Hepatocyte (in vitro differentiated cells): ENCODE measurements at places on chromosomes 13 and 19. TPM values are rescaled to one million over a fixed set of nuclear protein-coding genes. Genes with fewer than 3 reads are reported as not detected.
A peak's percentile ranks its signal among the peaks of the same experiment; 100 is the strongest.

- peak; percentile 94 for DNase-seq
Measured at GRCh38 chr13:49110122-49110912, 109.8 kb upstream of the MLNR start.

GRCh38 chr19:49546825-49547565, 19.2 kb downstream of the RCN3 start:
- peak; percentile 95 for DNase-seq

GRCh38 chr19:3514930-3515329, 8.8 kb downstream of the FZR1 start:
- no peak for DNase-seq

DNA sequence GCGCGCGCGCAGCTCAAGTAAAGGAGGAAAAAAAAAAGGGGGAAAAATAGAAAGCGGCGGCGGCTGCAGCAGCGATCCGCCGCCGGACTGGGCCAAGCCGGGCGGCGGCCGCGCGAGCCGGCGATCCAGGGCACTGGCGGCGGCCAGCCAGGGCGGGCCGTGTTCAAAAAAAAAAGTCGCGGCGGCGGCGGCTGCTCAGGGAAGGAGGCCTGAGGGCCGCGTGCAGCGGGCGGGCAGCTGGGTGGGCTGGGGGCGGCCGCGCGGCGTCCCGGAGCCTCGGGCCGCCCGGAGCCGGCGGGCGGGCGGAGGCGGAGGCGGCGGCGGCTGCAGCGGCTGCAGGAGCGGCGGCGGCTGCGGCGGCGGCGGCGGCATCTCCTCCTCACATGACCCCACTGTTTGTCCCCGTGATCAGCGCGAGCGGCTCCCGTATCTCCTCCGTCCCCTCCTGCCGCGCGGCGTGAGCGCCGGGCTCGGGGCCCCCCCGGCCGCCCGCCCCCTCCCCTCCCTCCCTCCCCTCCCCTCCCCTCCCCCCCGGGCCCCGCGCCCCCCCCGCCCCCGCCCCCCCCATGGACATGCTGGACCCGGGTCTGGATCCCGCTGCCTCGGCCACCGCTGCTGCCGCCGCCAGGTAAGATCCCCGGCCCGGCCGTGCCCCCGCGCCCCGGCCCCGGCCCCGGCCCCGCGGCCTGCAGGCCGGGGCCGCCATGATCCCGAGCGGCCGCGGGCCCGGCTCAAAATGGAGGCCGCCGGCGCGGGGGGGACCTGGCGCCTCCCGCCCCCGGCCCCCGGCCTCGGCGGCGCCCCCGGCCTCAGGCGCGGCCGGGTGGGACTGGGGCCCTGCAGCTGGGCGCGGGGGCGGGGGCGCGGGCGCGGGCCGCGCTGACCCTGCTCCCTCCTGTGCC, at the start of gene USF2:
TSS of gene USF2 (plus strand) at position 427 of the 902 bp plus-strand sequence. CDS start at position 567, 140 bp downstream.
- peak; percentile 89 for DNase-seq

DNA sequence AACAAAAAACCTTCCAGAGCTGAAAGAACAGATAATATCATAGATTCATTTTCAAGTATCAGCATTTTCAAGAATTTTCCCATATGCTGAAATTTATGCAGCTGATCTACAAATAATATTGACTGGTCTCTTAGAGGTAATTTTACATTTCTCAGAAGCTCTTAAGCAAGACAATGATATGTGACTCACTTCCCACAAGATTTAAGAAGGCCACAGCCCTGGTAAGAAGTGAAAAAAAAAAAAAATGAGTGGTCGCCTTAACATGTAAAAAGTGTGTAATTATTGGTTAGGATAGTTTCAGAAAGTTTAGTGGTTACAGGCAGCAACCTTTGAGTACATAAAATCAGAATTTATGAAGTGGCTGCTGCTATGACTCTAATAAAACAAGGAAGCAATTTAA, 54.5 kb downstream of the NUFIP1 start:
- no peak for DNase-seq

DNA sequence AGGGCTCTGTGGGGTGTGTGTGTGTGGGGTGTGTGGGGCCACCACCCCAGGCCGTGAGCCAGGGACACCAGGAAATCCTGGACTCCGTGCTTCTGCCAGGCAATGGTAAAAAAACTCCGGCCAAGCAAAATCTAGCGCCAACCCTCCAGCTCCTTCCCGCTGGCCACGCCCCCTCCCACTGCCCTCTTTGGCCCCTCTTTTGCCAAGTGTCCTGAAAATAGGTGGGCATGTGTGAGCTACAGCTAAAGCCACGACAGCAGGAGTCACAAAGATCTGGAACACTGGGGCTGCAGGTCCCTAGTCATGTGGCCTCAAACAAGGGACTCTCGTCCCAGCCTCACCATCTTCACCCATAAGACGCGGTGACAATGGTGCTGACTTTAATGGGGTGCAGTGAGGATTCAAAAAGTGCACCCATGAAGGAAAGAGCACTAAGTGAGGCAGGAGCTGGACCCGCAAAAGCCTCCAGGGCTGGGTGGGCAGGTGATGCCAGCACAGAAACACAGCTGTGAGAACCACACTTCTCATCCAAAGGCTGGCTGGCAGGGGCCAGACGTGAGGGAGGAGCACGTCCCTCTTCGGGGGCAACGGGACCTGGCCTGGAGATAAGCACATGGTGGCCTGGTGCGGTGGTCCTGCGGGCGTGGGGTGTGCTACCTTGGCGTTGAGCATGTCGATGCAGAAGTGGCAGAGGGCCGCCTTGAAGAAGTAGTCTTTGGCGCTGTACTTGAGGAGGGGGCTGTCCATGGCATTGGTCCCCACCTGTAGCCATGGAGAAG, 7.5 kb upstream of the KPTN start:
- DNase-seq = no peak

DNA sequence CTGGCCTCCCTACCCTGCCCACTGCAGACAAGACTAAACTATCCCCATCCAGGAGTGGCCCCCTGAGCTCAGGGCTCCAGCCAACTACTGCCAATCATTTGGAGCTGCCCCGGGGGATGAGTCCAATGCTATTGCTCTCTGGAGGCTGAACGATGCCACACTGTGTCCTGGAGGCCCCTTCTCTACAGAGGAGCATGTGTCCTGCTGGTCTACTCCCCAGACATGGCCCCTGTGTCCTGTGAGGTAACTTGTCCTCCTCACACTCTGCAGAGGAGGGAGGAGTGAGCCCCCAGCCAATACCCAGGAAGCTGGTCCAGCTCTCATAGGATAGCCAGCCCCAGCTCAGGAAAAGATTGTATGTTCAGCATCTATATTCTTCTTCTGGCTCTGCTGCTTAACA, 159.1 kb upstream of the GPR12 start:
- no peak for DNase-seq

GRCh38 chr19:7545300-7545699, 9.8 kb downstream of the PNPLA6 start:
- DNase-seq = no peak

GRCh38 chr13:67343777-67344176, 113.6 kb upstream of the PCDH9 start:
- DNase-seq = peak; percentile 34

DNA sequence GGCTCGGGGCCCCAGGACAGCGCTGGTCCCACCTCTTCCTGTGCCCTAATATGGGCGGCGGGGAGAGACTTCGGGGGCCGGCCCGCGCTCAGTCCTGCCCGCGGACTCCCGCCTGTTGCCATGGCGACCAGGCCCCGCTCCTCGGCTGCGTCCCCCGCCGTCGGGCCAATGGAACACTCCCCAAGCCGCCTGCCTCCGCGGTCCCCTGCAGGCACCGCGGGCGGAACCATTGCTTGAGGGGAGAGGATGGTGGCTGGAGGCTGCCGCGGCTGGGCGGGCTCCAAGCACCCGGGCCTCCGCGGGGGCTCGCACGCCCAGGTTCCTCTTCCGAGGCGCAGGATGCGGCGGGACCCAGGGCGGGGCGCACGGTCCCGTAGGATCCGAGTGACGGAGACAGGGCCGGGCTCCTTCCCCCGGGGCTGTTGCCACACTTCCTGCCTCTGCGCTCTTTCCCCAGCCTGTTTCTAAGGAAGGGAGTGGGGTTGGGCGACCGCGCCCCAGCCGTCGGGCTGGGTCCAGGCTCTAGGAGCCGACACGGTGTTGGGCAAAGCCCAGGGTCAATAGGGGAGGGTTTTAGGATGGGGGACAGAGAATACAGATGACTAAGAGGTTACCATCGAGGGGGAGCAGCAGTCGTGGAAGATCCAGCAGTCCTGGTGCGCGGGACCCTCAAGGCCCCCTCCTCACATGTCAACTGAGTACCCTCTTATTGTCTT, 1.2 kb upstream of the JUNB start:
- DNase-seq = peak; percentile 98

DNA sequence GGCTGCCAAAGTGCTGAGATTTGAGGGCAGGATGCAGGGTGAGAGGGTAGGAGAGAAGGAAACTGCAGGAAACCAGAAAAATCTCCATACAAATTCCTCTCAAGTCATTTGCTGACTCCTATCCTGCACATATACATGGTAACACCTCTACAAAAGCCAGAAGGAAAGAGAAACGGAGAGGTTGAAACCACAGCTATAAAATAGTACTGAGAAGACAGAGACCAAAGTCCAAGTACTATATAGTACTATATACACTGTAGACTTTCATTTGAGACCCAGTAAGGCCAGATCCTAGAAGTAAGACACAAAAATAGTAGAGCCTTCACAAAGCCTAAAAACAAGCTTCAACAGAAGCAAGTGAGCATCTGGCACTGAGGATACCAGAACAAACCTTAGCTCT, 103.1 kb downstream of the UGGT2 start:
- no peak for DNase-seq

DNA sequence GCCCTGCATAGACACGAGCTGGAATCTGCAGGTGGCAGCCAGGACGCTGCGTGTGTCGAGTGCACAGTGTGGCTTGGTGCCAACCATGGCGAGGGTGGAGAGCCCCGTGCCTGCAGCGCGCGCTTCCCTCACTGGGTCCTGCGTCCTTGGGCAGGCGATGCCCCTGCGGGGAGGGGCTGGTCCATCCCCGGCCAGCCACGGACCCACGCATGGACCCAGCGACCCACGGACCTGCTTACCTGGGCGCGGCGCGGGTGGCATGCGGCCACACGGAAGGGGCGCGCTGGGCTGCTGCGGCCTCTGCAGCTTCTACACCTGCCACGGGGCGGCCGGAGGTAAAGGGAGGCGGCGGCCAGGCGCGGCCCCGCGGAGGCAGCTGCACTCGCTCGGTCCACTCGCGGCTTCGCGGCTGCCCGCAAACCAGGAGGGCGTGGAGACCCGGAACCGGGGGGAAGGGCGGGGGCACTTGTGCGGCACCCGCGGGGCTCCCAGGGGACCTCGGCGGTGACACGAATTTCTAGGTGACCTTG, 569 bp upstream of the MCF2L start:
- peak; percentile 75 for DNase-seq

GRCh38 chr19:46463516-46463915, 7.8 kb downstream of the PNMA8A start:
- DNase-seq = no peak

DNA sequence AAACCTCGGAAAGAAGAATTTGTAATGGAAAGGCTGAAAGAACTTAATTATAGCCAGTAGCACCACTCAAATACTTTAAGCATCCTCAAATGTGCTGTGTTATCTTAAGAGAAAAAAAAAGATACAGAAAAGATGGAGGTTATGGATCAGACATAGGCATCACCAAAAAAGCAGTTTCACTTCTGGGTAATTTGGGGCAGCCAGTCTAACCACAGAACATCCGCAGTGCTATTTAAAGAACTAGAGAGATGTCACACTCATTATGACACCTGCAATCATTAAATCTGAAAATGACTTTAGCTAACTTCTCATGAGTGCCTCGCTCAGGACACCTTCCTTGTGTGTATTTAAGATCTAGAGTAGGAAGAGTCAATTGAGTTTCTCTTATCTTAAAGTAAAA, 211.8 kb downstream of the RBM26 start:
- DNase-seq = no peak

- DNase-seq = no peak
Measured at GRCh38 chr19:18110609-18111232, 13.1 kb downstream of the MAST3 start.

The ZNF235 gene
- 5.6 and 10.1 TPM in 2 replicates for total RNA-seq

The SMIM44 gene
- not detected in 2 replicates for total RNA-seq

The KLK6 gene
- total RNA-seq = 1.1 and 2.0 TPM in 2 replicates

The TMEM272 gene
- 0.16 and 0.20 TPM in 2 replicates for total RNA-seq

The EBPL gene
- total RNA-seq = 174 and 180 TPM in 2 replicates

The RCBTB1 gene
- 24.3 and 25.1 TPM in 2 replicates for total RNA-seq

The CGB2 gene
- total RNA-seq = not detected in 2 replicates

The MATK gene
- total RNA-seq = not detected in 2 replicates

The WDR18 gene
- total RNA-seq = 57.8 and 60.0 TPM in 2 replicates
